ENCODE measurements at places on chromosomes 7 and 10.

- DNase-seq, result no peak
Measured at GRCh38 chr7:68421712-68422111, 1176.6 kb upstream of the AUTS2 start.

DNA sequence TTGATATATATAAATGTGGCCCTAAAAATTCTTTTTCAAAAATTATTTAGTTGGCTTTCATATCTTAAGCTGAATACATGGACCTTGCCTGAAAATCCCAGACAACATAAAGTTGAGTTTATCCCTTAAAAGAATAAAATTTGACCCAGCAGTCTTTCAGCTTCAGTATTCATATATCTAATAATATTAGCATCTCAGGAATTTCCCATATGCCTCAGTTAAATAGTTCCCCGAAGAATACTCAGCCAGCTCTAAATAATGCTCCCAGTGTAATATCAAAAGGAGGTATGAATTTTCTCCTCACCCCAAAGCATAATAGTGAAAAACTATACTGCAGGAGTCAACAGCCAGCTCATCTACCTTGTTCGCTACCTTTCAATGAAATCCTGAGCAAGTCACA lies 145.9 kb downstream of the CTNNA3 start:
- DNase-seq, result no peak

DNA sequence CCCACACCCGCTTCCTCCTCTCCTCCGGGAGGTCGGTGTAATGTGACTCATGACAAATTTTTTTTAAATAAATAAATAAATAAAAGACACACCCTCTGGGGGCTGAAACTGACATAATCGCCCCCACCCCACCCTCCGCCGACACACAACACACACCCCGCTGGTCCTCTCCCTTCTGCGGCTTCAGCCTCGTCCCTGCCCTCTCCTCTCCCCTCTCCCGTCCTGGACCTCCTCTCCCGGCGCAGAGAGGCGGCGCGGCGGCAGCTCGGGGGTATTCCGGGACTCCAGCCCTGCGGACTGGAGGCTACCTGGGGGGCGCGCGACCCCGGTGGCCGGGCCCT lies 686 bp downstream of the ABI1 start:
- peak; percentile 11 for DNase-seq

DNA sequence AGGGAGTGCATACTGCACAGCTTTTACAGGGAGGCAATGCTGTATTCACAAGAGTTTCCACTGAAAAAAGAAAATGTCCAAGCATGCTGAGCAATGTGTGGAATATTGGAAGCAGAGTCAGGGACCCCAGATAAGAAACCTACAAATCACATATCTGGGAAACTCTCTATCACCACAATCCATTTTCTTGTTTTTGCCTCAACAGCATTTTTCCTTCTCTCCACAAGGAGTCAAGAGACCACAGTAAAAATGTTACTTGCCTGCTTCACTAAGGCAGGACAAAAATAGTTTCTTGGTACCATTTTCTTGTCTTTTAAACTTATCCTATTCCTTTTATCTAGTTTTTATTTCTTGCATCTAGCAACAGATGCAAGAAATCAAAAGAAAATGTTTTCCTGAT lies 19.5 kb upstream of the PDE1C start:
- DNase-seq, result no peak

- DNase-seq, result no peak
Measured at GRCh38 chr10:90138844-90139243, 437.5 kb downstream of the KIF20B start.

- DNase-seq, result no peak
Measured at GRCh38 chr7:94368371-94368791, 26.3 kb upstream of the COL1A2 start.

GRCh38 chr10:3166496-3167290 lies 5.9 kb downstream of the PITRM1 start:
- DNase-seq, result no peak

GRCh38 chr10:55287346-55287745 lies 486.3 kb upstream of the PCDH15 start:
- no peak for DNase-seq

DNA sequence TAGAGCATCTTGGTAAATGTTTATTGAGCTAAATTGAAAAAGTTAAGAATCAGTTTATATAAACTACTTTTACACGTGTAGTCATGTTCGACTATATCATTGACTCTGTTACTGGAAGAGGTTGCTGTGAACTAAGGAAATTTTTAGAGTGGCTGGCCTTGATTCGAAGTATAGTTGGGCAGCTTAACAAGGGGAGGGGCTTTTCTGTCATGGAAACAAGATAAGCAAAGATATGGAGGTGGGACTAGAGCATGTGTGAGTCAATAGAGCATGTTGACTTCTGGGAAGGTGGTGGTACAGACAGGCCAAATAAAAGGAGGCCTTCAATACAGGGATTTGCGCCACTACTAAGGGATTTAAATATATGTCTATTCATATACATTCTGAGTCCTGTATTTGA lies 7.6 kb downstream of the ATP5F1C start:
- DNase-seq, result no peak

DNA sequence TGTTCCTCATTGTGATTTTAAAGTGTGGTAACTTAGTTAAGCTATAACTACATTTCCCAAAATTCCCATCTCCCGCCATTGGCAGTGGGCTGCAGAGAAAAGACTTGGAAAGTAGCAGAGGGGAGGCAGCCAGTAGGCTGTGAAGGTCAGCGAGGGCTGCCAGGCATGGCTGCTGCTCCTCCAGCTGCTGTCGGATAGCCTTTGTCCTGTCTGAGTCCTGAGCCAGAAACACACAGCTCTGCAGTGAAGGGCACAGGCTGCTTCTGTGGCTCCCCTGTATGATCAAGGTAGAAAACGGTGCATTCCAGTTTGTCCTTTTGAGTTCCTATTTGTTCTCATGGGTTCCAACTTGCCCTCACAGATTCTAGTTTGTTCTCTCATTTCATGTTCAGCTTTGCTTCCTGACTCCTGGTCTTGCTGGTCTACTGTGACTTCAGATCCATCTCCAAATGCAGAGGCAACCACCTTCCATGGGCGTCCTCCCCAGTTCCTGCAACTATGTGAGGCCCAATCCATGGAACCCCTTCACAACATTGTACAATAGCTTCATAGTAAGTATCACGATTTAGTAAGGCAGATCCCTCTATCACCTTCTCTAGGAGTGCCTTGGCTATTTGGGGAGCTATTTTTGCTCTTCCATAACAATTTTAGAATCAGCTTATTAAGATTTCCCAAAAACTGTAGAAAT lies 31.7 kb downstream of the SYPL1 start:
- no peak for DNase-seq

- no peak for DNase-seq
Measured at GRCh38 chr10:105956550-105956949, 1208.0 kb downstream of the SORCS1 start.

- DNase-seq, result no peak
Measured at GRCh38 chr10:89946106-89946505, 244.7 kb downstream of the KIF20B start.

- DNase-seq, result no peak
Measured at GRCh38 chr10:59879363-59879913, 26.9 kb downstream of the CCDC6 start.

DNA sequence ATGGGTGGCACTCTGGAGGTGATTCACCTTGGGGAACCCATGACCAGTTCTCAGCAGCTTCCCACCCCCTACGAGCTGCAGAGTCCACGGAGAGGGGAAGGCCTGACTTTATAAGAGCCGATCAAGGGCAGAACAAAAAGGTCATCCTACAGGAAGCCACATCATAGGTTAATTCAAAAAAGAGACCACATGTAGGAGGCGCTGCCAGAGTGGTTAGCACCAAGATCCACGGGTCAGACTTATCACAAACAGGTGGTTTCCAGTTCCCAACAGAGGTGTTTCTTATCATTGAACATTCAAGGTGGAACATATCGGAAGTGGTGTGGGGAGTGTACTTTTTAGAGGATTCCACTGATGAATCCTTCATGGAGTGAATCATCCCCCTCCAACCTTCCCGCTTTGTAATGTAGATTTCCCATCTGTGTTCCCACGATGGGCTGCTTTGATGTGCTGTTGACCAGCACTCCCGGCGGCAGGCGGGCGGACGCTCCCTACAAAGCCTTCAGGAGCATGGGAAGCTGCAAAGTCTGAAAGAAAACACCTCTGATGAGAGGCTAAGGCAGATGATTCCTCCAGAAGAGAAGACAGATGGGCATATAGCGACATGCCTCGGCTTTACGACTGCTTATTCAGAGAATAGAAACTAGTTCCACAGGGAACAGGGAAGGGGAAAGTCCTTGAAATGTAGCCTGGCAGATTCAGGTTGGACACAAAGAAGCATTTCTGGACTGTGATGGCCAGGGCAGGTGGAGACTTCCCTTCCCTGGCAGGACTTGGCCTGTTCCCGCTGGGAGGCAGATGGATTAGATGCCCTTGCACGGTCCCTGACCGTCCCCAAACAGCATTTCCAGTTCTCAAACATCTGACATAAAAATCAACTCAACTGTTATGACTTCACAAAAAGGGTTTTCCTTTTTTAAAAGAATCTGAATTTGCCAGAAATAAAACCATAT lies 66.5 kb downstream of the AFAP1L2 start:
- no peak for DNase-seq

DNA sequence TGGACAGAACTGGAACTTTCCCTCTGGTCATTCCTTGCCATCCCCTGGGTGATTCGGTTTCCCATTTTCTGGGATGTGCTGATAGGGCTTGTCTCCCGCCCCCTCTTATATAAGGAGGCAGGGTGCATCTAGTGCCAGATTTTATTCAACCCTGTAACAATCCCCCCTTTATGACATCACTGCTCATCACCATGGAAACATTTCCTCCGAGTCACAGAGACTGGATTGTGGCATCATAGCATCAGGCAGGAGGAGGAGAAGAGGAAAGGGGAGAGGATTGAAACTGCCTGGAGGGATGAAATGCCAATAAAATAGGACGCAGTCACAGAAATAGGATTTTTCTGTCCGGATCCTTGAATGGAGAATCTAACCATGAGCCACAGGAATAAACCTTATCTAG lies 25.0 kb downstream of the SORCS3 start:
- no peak for DNase-seq

DNA sequence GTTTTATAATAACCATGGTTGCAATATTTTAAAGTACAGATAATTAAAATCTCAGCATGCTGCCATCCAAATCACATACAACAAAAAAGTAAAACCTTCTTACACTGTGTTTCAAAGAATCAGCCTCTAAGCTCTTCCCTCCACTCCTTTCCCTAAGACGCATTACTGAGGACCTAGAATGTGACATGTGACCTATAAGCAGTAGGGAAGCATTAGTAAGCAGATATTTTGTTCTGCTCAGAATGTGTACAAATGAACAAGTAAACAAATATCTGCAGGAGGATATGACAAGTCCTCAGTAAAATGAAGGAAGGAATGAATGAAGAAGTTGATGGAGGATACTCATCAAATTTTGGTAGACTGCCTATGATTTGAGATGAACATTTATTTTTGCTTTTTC lies 49.1 kb downstream of the RAB11FIP2 start:
- DNase-seq, result no peak

GRCh38 chr7:117325836-117326235 lies 3.0 kb upstream of the WNT2 start:
- no peak for DNase-seq

DNA sequence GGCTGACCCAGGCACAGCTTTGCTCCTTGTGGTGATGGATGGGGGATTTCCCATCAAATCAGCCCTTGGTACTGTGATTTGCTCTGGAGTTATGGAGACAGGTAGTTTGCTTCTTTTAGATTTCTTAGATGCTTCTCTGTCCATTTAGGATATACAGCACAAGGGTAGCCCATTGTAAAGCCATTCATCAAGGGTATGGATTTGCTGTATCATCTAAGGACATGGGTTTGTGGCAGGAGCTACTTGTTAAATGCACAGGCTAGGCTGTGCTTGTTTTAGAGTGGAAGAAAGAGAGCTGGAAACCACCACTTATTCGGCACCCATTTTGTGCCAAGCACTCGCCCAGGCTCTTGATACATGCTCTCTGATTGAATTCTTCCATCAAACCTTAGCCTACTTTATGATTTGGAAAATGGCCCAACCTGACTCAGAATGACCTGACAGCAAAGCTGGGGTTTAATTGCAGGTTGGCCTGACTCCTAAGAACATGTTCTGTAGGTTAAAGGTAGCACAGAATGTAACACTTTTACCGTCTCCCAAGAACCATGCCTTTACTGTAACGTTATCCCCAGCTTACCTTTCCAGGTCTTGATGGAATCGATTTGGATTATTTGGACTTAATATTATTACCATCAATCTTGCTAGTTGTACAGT lies 168.0 kb downstream of the SNX10 start:
- DNase-seq, result no peak

All from activated CD8-positive, alpha-beta memory T cell treated with anti-CD3 and anti-CD28 coated beads for 48 hours (primary cell).